ENCODE measurements at places on chromosomes 7 and 10.

- DNase-seq, result no peak
Measured at GRCh38 chr7:142030848-142031247, 35.2 kb downstream of the MGAM start.

DNA sequence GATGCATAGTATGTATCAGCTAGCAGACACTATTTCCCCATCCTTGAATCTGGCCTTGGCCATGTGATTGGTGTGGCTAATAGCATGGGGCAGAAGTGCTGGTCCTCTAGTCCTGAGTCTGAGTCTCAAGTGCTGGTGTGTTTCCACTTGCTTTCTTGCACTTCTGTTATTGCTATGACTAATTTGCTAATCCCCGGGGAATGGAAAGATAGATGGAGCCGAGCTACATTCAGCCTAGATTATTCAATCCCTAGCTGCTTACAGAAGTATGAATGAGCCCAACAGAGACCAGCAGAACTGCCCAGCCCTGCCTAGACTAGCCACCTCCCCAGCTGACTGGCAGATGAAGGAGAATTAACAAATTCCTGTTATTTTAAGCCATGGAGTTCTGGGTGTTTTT, 53.2 kb upstream of the SYPL1 start:
- DNase-seq, result no peak

GRCh38 chr7:12056381-12056780, 154.7 kb upstream of the TMEM106B start:
- no peak for DNase-seq

GRCh38 chr10:75408911-75409885, 7.6 kb upstream of the ZNF503 start:
- no peak for DNase-seq

DNA sequence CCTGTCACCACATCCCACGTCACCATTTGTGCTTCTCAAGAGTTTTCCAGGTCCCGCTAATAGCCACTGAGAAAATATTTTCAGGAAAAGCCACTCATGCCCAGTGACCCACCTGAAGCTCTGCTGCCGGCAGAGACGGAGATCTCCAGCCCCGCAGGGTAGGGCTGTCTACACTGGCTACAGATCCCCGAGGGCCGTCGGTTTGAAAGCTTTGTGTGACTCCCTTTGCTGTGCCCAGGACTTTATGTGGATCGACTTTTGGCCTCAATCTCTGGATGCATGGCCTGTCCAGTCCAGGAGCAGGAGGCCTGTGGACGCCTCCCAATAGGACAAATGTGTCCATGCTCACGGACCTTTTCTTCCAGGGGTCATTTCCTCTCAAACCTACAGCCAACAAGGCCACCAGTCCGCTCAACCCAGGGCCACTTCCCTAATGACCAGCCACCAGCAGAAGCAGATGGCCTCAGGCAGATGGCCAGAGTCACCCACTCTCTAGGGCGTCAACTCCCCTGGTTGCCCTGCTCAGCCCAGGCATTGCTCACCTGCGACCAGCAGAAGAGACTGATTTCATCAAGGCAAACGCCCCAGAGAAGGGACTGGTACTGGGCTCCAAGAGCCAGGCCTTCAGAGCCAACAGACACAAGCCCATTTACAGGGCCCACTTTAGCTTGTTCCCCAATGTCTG, 76.4 kb downstream of the OAT start:
- no peak for DNase-seq

DNA sequence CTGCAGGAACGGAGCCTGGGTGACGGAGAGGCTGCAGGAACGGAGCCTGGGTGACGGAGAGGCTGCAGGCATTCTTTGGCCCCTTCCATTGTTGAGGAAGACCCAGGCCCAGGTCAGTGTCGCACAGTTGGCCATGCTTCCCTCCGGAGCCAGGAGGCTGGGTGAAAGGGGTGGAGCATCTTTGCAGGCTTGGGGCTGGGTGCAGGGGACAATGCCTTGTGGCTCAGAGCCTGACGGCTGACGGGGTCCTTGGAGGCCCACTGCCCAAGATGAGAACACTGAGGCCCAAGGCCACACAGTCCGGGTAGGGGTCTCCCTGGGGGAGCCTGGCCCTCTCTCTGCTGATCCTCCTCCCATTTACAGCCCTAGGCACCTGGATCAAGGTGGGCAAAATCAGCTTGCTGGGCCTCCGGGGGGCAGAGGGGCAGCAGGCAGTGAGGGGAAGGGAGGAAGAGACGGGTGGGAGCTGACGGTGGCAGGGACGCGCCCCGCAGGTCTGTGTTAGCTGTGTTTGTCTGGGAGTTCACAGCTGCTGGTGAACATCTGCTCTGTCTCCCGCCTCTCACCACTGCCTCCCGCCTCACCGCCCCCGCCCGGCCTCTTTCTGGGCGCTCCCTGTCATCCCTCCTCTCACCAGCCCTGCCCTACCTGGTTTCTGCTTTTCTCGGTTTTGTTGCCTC, 30.6 kb upstream of the PCBD1 start:
- DNase-seq, result no peak

DNA sequence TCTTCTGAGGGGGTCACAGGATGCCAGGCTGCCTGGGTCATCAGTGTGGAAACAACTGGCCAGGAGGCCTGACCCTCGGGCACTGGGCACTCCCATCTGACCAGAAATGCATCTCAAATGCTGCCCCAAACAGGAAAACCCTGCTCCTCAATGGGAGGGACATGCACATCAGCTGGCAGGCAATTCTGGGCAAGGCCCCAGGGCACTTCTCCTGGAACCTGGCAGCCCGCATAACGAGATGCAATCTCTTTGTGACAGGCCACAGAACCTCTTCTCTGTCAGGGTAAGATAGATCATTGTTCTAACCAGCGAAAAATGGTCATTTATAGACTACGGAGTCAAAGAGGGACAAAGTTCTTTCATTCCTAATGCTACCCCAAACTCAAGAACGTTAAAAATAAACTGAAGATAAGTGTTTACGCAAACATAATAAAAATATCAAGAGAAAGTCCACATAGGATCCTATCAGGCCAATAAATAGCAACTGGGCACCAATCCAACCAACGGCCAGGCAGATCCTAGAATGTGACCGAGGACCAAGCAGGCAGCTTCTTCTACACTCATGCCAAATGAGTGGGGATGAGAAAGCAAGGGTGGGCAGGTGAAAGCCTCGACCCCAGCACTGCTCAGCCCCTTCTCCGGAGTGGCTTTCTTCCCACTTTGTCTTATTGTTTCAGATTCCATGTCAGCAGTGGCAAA, 212.3 kb downstream of the TCERG1L start:
- DNase-seq, result no peak

GRCh38 chr7:126972571-126972970, 280.2 kb downstream of the GRM8 start:
- no peak for DNase-seq

GRCh38 chr10:71649631-71650030, 69.9 kb downstream of the C10orf105 start:
- DNase-seq, result no peak

DNA sequence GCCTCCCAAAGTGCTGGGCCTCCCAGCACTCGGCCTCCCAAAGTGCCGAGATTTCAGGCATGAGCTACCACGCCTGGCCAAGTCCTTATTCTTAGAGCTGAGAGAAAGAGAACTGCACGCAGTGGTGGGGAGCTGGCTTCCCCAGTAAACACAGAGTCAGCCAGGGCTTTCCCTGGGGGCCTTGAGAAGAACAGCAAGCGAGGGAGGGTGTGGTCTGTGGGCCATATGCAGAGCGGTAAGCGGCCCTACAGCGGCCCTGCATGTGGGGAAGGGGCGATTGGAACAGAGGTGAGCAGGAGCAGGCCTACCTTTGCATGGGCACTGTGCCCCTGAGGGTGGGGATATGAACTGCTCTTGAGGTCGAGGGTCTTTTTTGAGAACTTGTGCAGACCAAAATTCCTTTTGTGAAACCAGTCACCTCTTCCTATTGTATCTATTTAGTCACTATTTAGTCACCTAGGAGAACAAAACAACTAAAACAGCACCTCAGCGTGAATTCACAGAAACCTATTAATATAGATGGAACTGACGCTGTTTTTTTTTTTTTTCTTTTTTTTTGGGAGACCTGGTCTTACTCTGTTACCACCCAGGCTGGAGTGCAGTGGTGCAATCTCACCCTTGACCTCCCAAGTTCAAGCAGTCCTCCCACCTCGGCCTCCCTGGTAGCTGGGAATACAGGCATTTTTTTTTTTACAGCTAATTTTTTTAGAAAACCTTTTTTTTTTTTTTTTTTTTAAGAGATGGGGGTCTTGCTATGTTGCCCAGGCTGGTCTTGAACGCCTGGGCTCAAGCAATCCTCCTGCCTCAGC, 36.9 kb upstream of the SH2D4B start:
- DNase-seq, result no peak

DNA sequence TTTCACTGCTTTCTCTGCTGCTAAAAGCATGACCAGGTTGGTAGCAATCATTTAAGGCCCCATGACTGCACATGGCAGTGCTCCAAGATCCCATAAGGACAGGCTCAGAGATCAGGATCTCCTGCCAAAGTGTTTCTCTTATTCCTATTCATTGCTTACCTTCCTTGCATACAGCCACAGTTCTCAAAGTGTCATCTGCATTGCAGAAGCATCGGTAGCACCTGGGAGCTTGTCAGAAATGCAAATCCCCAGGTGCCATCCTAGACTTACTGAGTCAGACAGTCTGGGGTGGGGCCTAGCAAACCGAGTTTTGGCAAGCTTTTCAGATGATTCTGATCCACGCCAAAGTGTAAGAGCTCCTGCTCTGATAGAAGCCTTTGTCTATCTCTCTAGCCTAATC, 489.0 kb upstream of the AUTS2 start:
- no peak for DNase-seq

DNA sequence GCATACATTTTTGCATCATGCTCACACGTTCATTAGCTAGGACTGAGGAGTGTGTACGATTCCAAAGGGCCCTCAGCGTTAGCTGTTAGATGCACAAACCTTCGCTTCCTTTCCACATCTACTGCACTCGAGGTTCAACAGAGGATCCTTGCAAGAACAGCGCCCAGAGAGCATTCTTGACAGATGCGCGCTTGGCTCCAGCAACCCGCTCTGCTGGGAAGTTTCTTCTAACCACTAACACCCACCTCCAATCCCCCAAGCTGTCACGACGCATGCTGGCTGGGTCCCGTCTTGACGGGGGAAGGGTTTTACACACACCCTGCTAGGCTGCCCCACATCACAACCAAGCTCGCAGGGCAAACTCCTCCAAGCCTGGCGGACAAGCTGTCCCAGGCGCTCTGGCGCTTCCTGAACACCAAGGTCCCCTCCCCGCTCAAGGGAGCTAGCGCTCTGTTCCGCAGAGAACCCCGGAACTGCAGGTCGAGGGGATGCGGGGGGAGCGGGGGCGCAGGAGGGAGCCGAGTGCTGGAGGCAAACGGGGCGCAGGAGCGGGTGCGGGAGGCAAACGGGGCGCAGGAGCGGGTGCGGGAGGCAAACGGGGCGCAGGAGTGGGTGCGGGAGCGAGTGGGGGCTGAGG, 653 bp upstream of the ADRB1 start:
- DNase-seq, result peak; percentile 32

DNA sequence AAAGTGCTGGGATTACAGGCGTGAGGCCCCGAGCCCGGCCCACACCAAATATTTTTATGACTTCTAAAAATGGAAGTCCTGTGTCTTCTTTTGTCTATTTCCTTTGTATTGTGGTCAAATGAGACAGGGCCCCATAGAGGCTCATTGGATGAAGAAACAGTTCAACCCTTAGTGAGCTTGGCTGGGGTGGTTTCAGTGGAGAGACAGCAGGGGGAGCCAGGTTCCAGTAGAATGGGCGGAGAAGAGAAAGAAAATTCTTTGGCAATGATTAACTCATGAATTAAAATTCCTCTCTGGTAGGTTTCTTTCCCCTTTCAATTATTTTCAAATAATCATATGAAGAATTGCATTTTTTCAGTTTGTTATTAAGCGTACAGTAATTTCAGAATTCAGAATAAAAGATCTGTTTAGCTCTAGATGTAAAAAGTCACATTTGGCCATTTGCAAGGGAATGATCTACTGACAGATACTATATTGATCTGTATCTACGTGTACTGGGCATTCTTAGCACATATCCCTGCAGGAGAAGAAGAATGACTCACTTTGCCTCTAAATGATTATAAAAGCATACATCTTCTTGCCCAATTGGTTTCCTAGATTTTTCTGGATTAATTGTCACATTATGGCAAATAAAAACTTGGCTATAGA, 43.2 kb downstream of the PNLIPRP3 start:
- peak; percentile 44 for DNase-seq

GRCh38 chr10:96255549-96256333, 15.6 kb downstream of the BLNK start:
- DNase-seq, result no peak

GRCh38 chr10:19658131-19658530, 158.1 kb upstream of the PLXDC2 start:
- no peak for DNase-seq

- DNase-seq, result peak; percentile 49
Measured at GRCh38 chr7:108358553-108358952, 97.7 kb downstream of the NRCAM start.

DNA sequence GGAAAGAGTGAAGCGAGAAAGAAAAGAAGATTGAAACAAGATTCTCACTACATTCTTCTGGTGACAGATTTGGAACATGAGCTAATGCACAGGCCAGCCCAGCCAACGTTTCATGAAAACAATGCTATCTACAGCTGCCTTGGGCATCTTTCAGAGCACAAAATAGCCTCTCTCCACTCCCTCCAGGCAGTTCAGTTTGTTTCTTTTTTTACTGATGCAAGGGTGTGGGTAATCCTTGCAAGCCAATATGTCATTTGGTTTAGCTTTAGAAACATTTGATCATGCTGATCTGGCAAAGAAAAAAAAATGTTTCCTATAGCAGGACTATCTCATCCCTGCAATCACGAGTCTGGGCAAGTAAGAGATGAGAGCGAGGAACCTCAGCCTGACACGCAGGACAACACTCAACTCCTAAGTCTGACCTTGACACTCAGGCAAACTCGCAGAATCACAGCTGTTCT, 35.9 kb downstream of the SVIL start:
- no peak for DNase-seq

GRCh38 chr10:122085423-122085911, 96.5 kb downstream of the TACC2 start:
- DNase-seq, result no peak

All from A172 (cell line).